ENCODE measurements at places on chromosomes 7 and 10. TPM values are rescaled to one million over a fixed set of nuclear protein-coding genes. Genes with fewer than 3 reads are reported as not detected.

SUGCT gene
- 0.68 TPM for total RNA-seq

GRCh38 chr7:842431-843031, 10.3 kb downstream of the SUN1 start:
- no peak for DNase-seq

DNA sequence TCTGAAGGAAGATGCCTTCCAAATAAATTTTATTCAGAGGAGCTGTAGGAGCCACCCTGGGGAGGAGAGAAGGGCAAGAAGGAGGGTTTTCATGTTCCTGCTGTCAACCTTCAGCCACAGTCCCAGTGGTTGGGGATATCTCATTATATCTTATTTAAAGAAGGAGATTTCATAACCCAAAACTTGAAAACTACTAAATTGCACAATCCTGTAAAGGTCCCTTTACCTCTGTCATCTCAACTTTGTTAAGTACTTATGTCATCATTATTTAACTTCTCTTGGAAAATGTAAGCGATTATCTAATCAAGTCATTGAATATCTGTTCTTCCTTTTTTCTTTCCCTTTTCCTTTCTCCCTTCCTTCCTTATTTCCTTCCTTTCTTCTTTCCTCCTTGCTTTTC, 794.5 kb upstream of the IGFBP3 start:
- no peak for DNase-seq

AOC1 gene
- not detected for total RNA-seq
